ENCODE measurements at places on chromosomes 5 and 9.
A peak's percentile ranks its signal among the peaks of the same experiment; 100 is the strongest.

- DNase-seq = no peak
Measured at GRCh38 chr9:19485193-19485592, 76.4 kb downstream of the ACER2 start.

DNA sequence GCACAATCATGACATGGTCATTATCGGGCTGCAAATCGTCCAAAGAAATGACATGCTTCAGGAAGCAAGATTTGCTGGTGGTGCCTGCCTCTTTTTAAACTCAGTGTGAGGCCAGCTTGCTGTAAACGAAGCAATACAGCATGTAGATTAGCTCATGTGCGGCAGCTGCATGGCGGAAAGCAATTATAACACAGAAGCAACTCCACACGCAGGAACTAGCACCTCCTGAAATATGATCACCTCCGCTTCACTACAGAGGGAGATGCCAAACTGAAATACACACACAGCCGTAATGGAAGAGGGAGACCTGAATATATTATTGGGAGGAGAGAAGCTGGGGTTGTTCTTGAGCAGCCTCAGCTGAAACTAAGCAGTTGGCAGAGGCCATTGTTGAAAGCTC is 312.5 kb downstream of the PSAT1 start:
- no peak for DNase-seq

DNA sequence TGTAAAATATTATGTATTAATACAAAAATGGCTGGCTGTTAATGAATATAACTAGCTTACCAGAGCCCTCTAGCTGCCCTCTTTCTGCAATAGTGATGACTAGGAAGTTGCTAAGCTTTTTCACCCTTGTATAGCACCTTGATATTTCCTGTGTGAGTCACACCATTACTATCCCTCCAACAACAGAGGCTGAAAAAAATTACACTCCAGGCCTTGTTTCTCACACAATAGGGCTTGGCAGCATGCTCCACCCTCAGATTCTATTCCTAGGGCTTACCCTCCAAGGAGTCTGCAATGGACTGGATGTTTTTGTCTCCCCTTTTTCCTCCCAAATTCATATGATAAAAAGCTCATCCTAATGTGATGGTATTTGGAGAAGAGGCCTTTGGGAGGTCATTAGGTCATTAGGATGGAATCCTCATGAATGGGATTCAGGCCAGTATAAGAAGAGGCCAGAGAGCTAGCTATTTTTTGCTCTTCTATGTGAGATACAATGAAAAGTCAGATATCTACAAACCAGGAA is 184.6 kb upstream of the MAP1B start:
- DNase-seq = peak; percentile 93

GRCh38 chr5:144092508-144092907 is 78.0 kb downstream of the YIPF5 start:
- DNase-seq = no peak

DNA sequence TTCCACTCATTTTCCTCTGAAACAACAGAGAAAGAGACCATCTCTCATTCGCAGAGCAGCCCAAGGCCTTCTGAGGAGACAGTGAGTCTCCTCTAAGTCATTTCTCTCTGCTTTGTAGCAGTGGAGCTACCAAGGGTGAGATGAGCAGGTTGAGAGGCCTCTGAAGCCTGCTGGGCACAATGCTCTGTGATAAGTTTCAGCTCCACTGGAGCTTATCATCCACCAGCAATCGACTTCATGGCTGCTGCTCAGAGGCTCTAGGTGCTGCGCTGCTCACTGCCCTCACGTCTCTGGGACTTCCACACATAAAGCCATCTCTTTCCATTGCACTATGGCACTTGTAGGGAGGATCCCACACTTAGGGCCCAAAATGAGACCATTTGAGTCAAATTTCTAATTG is 96.3 kb downstream of the CMYA5 start:
- DNase-seq = no peak

GRCh38 chr5:158119961-158120723 is 261.2 kb upstream of the CLINT1 start:
- peak; percentile 96 for DNase-seq

- no peak for DNase-seq
Measured at GRCh38 chr9:128439273-128439672, 16.5 kb upstream of the ODF2 start.

DNA sequence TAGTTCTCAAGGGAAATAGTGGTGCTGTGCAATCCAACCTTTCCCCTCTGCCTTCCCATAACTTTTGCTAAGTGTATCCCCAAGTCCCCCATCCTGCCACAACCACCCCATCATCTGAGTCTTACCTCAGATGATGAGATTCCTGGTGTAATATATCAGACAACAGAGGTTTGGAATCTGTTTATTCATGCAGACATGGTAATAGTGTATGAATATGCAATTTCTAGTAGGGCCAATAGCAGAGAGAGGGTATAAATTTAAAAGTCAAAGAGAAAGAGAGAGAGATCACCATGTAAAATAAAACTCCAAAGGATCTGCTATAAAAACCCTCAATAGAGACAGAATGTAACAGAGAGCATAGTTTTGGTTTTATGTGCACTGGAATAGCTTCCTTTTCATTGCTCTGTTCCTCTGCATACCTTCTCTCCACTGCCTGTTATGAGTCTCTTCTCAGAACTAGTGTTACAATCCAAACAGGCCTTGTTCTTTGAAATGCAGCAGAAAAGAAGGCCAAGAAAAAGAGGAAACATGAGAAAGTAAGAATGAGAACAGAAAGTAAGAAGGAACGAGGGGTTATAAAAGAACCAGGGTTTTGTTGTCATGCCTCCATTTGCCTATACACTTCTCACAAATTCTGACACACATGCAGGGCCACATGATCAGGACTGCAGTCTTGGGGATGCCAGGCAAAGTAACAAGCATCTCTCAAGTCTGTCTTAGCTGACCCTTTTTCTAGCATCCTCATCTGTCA is 278.0 kb downstream of the CETN3 start:
- no peak for DNase-seq

DNA sequence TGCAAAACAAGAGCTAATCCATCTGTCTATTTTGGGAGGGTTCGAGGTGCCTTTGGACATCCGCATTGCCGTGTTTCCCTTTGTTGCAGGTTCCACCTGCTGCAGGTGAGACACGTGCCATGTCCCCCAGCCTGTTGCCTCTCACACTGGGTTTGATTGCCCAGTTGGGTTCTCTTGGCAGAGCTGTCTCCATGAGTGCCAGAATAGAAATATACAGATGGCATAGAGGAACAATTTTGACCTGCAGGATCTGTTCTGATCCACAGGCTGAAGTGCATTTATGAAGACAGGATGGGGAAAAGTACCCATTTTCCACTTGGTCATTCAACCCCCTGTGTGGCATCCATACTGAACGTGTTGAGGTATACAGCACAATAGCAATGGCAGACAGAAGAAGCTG is 178.1 kb downstream of the SGCD start:
- DNase-seq = no peak

DNA sequence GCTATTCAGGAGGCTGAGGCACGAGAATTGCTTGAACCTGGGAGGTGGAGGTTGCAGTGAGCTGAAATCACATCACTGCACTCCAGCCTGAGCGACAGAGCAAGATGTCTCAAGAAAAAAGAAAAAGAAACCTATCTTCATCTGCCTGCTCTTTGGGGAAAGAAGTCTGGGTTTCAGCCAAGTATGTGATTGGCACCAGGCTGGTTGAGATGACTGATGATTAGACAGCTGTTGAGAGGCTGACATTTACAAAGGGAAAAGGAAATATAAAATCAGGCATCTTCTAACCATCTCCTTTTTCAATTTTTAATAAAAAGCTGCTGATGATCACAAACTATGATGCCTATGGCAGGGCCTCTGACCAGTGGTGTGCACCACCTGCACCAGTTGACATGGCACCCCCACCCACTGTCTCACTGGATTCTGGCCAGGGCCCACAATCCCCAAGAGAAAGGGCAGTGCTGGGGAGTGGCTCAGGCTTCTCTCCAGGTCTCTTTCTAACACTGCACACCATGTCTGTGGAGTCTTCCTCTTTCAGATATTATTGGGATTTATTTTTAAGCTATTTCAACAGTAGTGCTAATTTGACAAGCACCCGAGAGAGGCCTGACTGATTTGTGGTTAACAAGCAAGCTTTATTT is 17.2 kb upstream of the C5orf15 start:
- DNase-seq = no peak

GRCh38 chr5:5353681-5354080 is 68.8 kb upstream of the ICE1 start:
- DNase-seq = no peak

- peak; percentile 57 for DNase-seq
Measured at GRCh38 chr9:34413231-34413852, 36.6 kb upstream of the MYORG start.

DNA sequence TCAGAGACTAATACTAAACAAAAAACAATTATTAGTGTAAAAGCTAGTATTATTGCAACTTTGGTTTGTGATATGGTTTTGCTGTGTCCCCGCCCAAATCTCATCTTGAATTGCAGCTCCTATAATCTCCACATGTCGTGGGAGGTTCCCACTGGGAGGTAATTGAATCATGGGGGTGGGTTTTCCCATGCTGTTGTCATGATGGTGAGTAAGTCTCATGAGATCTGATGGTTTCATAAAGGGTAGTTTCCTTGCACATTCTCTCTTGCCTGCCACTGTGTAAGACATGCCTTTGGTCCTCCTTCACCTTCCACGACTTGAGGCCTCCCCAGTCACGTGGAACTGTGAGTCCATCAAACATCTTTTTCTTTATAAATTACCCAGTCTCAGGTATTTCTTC is 325.9 kb upstream of the DAB2 start:
- DNase-seq = no peak

GRCh38 chr5:10627160-10627701 is 63.4 kb downstream of the ANKRD33B start:
- no peak for DNase-seq

GRCh38 chr9:93230185-93230584 is 46.2 kb downstream of the WNK2 start:
- DNase-seq = no peak

- peak; percentile 95 for DNase-seq
Measured at GRCh38 chr5:128228008-128228407, 144.4 kb downstream of the SLC12A2 start.

DNA sequence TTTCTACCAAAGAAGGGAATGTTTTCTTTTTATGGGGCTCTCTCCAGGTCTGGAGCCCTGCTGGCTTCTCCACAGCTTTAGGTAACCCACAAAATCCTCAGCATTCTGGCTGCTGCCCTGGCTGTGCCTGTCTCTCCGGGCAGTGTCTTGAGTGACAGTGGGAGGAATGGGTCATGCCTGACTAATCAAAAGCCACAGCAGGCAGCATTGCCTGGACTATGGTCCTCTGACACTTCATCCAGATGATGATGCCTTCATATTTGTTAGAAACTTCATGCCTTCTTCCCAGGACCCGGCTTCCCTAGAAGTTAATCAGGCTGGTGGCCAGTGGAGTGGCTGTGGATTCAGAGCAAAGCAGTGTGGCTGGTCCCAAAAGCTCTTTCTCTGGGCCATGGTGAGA is 32.2 kb upstream of the TGFBI start:
- peak; percentile 90 for DNase-seq

DNA sequence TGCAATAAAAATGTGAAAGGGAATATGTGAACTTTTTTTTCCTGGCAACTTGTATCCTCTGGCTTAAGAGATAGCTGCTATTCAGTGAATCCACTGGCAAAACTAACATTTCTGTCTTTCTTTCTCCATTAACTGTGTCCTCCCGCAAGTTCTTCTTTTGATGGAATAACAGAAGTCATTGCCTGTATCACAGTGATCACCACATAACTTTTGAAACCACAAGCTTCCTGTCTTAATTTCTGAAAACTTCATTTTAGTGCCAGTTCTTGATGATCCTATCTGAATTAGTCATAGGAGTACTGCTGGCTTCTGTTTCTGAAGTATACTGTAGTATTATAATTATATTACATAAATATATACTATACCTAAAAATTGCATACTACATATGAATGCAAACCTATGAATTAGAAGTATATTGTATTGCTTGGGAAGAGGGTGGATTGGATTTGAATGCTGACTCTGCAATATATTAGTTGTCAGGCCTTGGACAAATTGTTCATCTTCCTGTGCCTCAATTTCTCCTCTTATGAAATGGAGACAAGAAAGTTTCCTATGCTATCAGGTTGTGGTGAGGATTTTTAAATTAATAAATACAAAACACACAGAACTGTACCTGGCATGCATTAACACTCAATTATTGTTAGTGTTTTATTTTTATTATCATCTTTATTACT is 441.6 kb downstream of the CETN3 start:
- peak; percentile 44 for DNase-seq

DNA sequence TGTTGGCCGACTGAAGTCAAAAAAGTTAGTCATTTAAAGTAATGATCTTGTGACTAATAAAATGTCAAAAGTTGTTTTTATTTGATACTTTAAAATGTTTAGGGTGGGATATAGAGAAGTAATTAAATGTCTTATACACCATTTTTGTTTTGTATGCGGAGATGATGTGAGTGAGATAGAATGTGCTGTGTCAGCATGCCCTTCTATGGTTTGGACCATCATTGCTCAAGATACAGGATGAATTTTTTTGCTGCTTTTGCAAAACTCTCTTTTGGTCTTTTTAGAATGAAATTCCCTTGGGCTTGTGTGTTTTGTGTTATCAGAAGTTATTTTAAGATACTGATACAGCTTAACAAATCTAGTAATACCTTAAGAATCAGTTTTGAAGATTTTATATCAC is 12.5 kb downstream of the SRFBP1 start:
- DNase-seq = peak; percentile 9

GRCh38 chr5:137209232-137209809 is 289.8 kb downstream of the SPOCK1 start:
- DNase-seq = peak; percentile 12

- DNase-seq = peak; percentile 18
Measured at GRCh38 chr9:10127867-10128266, 484.9 kb downstream of the PTPRD start.

GRCh38 chr9:129071526-129072126 is 9.3 kb upstream of the DOLPP1 start:
- no peak for DNase-seq

- DNase-seq = no peak
Measured at GRCh38 chr9:126649477-126649876, 35.7 kb downstream of the LMX1B start.

DNA sequence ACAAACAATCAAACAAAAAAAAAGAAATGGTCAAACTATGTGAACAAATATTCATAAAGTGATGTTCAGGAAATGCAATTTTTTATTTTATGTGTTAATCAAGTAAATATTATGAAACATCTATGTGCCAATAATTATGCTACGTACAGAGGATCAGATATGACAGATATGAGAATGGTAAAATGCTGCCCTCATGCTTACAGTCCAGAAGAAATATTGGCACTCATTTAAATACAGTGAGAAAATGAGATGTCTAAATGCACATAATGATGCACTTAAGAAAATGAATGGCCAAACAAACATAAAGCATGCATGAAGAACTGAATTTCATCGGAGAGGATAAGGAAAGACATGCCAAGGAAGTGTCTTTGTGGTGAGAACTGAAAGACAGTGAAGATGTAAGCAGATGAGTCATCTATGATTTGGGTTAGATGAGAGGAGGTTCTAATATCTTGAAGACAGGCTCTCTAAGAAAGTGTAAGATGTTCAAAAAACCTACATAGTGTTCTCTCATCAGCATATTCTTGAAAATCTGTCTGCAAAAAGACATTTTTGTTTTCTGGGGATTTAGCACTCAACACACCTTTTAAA is 1231.1 kb upstream of the ACO1 start:
- no peak for DNase-seq

Data from GM23248 (cell line).